ENCODE measurements at places on chromosomes 7 and 10.
A peak's percentile ranks its signal among the peaks of the same experiment; 100 is the strongest.

- DNase-seq: no peak
These were observed 82.0 kb downstream of the ELFN1 start for GRCh38 chr7:1752111-1752510.

GRCh38 chr7:54782314-54782713, 23.3 kb upstream of the SEC61G start:
- no peak for DNase-seq

- peak; percentile 13 for DNase-seq
These were observed 13.5 kb upstream of the ELMO1 start for GRCh38 chr7:37462138-37462537.

DNA sequence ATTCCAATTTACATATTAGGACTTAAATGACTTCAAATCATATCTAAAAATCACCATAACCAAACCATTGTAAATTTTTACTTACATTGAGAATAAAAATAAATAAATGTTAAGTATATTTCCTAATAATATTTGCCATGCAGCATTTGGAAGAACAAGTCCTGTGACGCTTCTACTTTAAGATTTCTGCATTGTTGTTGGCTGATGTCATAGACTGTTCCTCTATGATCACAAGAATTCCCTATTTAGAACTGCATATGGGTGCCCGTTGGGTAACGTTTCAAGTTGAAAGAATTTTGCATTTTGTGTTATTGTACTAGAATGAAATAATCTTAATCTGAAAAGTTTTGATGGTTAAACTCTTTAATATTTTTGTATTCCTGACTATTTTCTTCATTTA, 5.1 kb upstream of the ITGB1 start:
- DNase-seq: no peak

DNA sequence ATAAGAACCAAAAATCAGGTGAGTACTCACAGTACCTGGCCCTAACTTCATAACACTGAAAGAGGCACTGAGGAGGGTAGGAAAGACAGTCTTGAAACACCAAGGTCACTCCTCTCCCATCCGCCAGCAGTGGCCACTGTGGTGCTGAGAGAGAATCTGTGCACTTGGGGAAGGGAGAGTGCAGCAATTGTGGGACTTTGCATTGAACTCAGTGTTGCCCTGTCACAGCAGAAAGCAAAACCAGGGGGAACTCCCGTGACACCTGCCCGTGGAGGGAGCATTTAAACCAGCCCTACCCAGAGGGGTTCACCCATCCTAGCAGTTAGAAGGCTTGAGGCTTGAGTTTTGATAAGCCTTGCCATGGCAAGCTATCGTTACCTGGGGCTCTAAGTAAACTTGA, 35.2 kb upstream of the MAP3K8 start:
- no peak for DNase-seq
